ENCODE measurements at places on chromosomes 11 and 22.

DNA sequence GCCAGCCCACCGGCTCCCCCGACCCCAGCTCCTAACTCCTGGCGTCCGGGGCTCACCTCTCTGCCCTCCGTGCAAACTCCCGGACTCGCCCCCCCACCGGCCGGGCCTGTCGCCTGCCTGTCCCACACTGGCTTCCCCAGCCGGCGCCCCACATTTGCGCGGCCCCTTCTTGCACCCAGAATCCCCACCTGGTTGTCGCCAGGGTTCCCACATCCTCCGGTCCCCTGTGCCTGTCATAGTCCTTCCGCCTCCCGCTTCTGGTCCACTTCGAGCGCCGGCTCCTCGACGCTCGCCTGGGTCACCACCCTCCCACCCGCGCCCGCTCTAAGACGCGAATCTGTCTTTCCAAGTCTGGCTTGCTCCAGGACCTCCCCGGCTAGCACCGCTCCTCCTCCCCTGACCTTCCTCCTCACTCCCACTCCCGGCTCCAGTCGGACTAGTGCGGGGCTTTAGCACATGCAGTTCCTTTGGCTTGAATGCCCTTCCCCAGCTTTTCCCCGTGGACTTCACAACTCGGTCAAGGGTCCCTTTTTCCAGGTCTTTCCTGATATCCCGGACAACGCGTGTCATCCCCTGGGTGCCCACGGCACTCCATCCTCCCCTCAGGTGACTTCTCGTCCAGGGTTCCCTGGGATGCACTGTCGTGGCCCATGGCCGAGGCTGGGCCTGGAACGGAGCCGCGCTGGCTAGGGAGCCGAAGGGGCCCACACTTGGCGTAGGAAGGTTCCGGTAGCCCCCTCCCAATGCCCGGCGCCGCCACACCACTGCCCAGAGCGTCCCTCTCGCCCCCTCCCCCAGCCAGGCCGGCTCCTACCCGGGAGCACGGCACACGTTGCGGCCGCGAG is 635 bp downstream of the SCARF2 start:
- no peak for DNase-seq

GRCh38 chr11:102733232-102733875 is 8.6 kb upstream of the MMP8 start:
- DNase-seq = no peak

DNA sequence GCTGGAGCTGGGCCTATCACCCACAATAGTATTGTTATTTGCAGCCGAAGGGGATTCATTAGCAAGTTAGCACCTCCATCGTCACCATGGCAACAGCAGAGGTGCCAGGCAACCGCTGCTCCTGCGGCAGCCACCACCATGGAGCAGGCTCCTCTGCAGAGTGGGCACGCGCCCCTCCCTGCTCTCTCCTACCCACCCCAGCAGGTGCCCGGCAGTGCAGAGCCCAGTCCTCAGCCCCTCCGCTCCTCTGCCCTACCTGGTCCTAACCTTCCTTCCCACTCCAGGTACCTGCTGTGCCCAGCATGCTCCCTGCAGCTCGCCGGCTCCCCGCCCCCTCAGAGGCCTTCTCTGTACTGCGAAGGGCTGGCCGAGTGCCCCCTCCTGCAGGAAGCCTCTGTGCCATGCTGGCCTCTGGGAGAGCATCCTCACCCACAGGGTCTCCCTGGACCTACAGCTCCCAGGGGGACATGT is 3.6 kb downstream of the DUSP8 start:
- DNase-seq = no peak

GRCh38 chr11:70322666-70323065 is 52.2 kb downstream of the PPFIA1 start:
- DNase-seq = no peak

GRCh38 chr11:110606415-110606814 is 105.8 kb downstream of the ARHGAP20 start:
- no peak for DNase-seq

- no peak for DNase-seq
These were observed 978 bp upstream of the ANKRD13D start for GRCh38 chr11:67288198-67288451.

GRCh38 chr11:75855206-75855605 is 40.2 kb downstream of the UVRAG start:
- DNase-seq = no peak

DNA sequence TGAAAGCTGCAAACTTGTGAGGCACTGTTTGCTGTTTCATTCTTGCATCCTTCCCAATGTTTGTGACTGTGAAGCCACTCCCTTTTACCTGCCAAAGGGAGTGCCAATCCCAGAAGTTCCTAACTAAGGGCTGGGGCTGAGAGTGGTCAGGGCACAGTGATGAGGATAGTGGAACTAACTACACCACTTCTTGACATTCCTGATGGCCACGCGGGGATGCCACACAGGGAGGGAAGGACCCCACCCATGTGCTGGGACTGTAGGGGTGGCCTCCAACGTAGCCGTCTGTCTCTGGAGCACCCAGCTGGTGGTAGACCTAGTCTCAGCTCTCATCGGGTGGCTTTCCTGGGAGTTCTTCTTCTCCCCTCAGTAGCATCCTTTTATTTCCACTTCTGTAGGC is 335.5 kb downstream of the CADM1 start:
- no peak for DNase-seq

GRCh38 chr11:116527180-116527991 is 245.4 kb downstream of the BUD13 start:
- DNase-seq = no peak

DNA sequence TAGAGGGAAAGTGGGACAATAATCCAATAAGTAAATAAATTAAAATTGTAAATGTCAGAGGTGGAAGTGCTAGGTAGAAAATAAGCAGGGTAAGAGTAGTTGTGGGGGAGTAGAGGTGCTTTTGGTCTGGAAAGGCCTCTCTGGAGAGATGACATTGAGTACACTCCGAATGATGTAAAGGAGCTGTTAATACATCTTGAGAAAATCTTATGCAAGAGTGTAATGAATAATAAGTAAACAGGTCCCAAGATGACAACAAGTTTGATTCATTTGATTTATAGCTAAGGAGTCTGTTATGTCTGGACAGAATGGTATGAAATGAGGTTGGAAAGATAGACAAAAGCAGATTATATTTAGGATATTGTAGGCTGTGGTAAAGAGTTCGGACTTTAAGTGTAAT is 87.5 kb downstream of the TMEM135 start:
- DNase-seq = no peak

All from stimulated activated CD8-positive, alpha-beta memory T cell treated with anti-CD3 and anti-CD28 coated beads, Interleukin-7, amount 100 ng/mL, for 1 hour (primary cell).